ENCODE measurements at places on chromosomes 1 and 21. TPM values are rescaled to one million over a fixed set of nuclear protein-coding genes. Genes with fewer than 3 reads are reported as not detected.

- no peak overlapping the region for H3K4me3 ChIP-seq
- no peak for DNase-seq
- peaks cover 44% of the 10 kb centered on the region for H3K27me3 ChIP-seq
- peaks cover 24% of the 10 kb centered on the region for H3K4me1 ChIP-seq
- H3K36me3 ChIP-seq: no peaks in the 10 kb centered on the region
Observed at GRCh38 chr1:3062616-3063378, 6.2 kb upstream of the PRDM16 start.

The TSPAN1 gene
- 1.6 TPM for total RNA-seq

The CHIA gene
- total RNA-seq: not detected

- H3K27ac ChIP-seq: no peak overlapping the region
- H3K4me1 ChIP-seq: peaks cover 4% of the 10 kb centered on the region
- DNase-seq: no peak
Observed at GRCh38 chr21:42542196-42542595, 28.5 kb downstream of the SLC37A1 start.

- no peak overlapping the region for H3K27ac ChIP-seq
- no peaks in the 10 kb centered on the region for H3K36me3 ChIP-seq
- no peak for DNase-seq
- H3K4me3 ChIP-seq: no peak overlapping the region
Observed at GRCh38 chr21:29104239-29104708, 26.2 kb upstream of the MAP3K7CL start.
